ENCODE measurements at places on chromosomes 6 and 20.
A peak's percentile ranks its signal among the peaks of the same experiment; 100 is the strongest.

GRCh38 chr20:23092861-23093495 lies 6.9 kb upstream of the CD93 start:
- peak; percentile 33 for DNase-seq

DNA sequence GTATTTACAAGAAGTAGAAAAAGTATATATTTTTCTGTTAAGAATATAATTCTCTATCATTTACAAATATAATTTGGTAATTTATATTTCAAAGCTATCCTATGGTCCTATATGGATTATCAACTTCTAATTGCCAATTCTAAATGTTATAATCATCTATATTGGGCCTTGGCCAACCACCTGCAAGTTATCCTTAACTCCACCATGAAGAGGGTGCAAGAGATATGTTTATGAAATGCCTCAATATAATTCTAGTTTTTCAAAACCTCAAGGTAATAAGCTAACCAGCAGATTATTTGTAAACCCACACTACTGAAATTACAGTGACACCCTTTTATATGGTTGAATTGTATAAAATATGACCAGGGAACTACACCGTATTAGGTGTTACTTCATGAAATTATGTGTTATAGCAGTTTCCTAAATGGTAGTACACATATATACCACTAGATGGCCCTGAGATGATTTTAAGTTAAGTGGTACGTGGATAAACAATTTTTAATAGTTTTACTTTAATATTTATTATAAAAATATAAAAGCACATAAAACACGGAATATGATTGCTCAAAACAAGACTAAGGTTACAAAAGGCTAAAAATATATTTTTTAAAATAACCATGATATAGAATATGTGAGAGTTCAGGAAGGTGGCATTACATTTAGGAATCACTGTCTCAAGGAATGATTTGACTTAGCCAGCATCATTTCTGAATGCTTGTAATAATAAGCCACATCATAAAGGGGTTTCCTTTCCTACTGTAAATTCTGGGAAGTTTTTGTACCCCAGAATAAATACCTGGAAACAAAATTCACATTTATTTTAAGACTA lies 9.8 kb upstream of the PNISR start:
- DNase-seq: peak; percentile 31

DNA sequence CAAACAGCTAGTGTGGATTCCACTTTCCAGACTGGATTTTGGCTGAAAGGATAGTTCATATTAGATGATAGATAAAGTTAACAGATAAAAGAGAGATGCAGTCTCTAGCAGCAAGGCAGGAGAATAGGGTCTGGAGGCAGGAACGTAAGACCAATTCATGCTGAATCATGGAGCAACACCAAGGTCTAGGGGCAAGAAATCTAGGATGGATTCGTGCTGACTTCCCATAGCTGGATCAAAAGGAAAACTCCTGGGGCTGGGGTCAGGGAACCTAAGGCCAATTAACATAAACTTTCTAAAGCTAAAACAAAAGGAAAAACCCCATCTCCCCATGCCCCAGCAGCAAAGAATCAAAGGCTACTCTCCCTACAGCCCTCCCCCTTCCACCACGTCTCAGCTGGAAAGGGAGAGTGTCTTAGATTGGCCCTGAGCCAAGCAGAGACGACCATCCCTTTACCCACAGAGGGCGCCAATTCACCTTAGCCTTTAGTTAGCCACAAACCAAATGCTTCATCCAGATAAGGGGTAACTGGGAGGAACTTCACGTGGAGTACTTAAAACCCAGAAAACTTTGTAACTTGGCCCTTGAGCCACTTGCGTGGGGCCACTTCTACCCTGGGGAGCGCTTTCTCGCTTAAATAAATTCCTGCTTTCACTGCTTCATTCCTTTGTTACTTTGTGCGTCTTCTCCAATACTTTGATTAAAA lies 7.6 kb downstream of the TREM1 start:
- DNase-seq: peak; percentile 71

DNA sequence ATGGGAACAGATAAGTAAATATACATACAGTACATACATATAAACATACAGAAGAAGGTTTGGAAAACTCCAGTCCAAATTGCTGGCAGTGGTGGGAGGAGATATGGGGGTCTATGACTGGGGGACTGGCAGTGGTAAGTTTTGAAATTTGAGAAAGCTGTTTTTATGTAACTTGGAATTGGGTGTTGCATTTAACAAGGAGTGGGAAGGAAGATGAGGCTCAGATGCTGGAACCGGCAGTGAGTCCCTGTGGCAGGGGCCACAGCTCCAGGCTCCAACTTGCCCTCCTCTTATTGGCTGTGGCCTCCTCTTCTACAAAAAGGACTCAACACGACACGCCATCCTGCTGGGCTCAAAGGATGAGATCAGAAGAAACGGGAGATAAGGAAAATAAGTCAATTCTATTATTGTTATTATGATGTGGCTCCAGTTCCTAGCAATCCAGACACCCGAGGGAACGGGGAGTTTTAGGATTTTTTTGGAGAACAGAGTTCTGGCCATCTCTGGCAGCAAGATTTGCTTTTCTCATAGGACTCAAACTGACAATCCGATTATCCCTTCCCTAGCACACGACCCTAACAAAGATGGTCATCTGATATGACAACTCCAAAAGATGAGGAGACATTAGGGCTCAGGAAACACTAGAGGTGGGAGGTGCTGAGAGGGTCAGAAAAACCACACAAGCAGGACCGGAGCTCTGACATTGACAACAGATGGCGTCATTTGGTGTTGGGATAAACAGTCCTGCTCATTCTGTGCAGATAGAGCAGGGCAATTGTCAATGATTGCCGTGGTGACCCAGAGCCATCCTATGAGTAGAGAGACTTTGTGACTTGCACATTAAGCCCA lies 6.0 kb upstream of the TGM2 start:
- DNase-seq: no peak

- DNase-seq: peak; percentile 33
Observed at GRCh38 chr6:3159805-3160781, 2.7 kb upstream of the TUBB2A start.

- DNase-seq: no peak
Observed at GRCh38 chr6:131510094-131510493, 62.9 kb upstream of the ARG1 start.

DNA sequence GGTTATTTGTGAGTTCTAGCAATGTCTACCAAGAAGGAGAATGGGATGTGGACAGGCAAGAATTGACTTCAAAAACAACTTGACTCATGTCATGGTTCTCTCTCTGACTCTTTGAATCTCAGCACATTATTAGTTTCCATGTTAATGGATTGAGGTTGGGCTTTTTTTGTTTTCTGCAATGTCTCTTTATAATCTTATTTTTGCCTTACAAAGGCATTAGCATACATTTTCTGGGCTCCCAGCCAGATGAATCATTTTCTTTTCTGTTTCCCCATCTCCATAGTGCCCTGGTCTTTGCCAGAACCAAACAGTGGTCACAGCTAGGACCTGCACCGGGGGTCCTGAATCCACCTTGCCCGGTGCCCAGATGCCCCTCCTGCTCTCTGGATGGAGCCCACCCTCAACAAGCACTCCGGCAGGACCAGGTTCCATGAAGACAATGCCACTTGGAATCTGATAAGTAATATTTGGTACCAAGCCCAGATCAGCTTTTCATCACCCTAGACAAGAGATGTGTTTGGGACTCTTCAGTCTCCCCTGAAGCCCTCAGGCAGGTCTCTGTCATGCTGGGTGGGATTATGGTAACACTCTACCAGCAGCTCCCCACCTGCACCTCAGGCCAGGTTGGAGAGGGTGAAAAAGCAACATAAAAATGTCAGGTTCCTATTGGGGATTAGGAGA lies 266.7 kb upstream of the SULF2 start:
- no peak for DNase-seq

DNA sequence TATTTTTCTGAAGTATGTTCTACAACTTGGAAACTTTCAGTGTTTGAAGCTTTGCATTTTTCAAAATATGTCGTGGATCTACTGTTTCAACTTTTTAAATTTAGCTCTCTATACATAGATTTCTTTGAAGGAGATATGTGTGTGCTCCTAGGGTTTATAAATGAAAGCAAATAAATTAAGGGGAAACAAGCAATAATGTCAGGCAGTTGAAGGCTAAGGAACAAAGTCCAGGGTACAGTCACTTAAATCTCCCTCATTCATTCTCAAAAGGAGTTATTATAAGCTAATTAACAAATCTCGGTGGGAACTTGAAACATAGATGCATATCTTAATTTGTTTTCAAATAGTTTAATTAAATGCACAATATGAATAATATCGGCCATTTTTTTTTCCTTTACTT lies 79.4 kb downstream of the SAMD5 start:
- DNase-seq: no peak

GRCh38 chr20:4243071-4243470 lies 227.7 kb upstream of the RNF24 start:
- no peak for DNase-seq

- no peak for DNase-seq
Observed at GRCh38 chr6:68159433-68159832, 475.6 kb upstream of the ADGRB3 start.

DNA sequence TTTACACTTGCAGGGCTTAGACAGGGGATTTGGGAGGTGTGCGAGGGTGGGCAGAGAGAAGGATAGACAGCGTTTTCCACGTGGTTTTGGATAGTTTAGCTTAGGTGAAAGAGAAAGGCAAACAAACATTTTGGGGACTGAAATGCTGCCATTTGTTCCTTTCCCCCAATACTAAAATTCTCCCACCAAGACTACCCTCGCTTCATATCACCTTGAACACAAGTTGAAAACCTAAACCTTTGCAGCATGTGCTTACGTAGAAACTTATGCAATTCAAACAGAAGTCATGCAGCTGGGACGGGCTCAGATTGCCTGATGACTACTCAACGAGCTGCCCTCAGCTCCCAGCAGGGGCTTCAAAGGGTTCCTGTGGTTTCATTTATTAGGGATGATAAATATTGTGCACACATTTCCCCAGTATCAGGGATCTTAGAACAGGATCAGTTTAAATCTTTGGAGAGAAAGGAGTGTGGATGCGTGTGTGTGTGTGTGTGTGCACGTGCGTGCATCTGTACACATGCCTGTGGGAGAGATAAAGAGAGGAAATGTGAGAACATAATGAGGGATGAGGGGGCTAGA lies 77.3 kb downstream of the SLC22A23 start:
- no peak for DNase-seq

DNA sequence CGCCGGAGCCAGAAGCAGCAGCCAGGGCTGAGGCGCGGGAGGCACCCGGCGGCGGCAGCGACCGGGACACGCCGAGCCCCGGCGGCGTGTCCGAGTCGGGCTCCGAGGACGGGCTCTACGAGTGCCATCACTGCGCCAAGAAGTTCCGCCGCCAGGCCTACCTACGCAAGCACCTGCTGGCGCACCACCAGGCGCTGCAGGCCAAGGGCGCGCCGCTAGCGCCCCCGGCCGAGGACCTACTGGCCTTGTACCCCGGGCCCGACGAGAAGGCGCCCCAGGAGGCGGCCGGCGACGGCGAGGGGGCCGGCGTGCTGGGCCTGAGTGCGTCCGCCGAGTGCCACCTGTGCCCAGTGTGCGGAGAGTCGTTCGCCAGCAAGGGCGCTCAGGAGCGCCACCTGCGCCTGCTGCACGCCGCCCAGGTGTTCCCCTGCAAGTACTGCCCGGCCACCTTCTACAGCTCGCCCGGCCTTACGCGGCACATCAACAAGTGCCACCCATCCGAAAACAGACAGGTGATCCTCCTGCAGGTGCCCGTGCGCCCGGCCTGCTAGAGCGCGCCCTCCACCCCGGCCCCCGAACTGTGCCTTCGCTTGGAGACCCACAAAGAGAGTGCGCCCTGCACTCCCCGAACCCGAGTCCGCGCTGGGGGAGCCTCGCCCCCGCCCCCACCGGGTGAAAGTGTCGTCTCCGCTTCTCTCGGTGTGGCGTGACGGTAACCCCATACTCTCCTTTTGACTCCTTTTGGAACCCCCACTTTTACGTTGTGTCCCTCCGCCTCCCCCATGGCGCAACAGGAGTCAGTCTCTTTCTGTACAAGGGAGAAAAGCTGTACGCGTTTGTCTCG lies 1.6 kb downstream of the INSM1 start:
- peak; percentile 18 for DNase-seq

DNA sequence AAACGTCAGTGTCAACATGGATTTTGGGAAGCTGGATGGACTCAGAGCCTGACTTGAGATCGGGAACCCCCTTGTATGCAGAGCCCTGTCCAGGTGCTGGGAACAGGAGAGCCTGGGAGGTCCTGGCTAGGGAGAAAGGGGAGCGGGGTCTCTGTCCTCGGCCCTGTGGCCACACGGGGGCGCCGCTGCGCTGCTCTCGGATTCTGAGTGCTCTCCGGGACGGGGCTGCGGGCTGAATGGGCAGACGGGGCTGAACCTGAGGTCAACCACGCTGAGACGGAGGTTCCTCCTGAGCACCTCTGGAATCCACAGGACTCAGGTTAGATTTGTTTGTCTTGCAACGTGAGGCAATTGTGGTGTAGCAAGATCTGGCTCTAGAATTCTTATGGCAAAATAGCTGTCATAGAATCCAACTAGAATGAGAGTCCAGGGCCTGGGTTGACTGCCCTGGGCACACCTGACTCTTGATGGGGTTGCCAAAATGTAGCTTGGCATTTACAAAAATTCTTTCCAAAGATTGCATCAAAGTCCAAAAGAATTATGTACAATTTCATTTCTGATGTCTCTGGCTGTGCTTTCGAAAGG lies 20.6 kb upstream of the HLA-F start:
- peak; percentile 72 for DNase-seq

DNA sequence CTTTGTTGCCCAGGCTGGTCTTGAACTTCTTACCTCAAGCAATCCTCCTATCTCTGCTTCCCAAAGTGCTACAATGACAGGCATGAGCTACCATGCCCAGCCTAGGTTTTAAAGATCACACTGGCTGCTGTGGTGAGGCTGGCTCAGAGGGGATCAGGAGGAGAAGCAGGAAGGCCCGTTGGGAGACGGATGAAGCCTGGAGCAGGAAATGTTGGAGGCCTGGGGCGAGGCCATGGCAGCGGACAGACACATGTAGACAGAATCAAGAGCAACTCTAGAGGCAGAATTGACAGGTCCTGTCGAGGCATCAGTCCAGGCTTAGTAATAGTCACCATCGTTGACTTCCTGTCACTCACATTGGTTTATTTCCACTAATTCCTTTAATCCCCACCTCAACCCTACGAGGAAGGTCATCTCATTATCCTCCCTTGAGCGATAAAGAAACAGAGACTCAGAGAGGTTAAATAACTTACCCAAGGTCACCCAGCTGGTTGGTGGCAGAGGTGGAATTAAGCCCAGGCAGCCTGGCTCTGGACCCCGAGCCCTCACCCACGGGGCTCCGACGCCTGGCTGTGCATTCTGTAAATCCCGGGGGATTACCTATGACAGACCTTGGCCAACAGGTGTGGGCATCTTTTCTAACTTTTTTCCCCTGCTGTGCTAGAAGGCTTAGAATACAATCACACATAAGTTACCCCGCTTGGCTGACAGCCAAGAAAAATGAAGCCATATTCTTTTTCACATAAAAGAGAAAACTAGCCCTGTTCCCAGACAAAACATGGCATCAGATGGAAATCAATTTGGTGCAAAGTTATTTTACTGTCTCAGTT lies 113.4 kb downstream of the EYA2 start:
- DNase-seq: no peak

- no peak for DNase-seq
Observed at GRCh38 chr6:48933136-48933535, 529.9 kb downstream of the MMUT start.

GRCh38 chr20:20492521-20493332 lies 124.8 kb downstream of the INSM1 start:
- no peak for DNase-seq
